ENCODE measurements at places on chromosomes 1 and 21.
A peak's percentile ranks its signal among the peaks of the same experiment; 100 is the strongest.

DNA sequence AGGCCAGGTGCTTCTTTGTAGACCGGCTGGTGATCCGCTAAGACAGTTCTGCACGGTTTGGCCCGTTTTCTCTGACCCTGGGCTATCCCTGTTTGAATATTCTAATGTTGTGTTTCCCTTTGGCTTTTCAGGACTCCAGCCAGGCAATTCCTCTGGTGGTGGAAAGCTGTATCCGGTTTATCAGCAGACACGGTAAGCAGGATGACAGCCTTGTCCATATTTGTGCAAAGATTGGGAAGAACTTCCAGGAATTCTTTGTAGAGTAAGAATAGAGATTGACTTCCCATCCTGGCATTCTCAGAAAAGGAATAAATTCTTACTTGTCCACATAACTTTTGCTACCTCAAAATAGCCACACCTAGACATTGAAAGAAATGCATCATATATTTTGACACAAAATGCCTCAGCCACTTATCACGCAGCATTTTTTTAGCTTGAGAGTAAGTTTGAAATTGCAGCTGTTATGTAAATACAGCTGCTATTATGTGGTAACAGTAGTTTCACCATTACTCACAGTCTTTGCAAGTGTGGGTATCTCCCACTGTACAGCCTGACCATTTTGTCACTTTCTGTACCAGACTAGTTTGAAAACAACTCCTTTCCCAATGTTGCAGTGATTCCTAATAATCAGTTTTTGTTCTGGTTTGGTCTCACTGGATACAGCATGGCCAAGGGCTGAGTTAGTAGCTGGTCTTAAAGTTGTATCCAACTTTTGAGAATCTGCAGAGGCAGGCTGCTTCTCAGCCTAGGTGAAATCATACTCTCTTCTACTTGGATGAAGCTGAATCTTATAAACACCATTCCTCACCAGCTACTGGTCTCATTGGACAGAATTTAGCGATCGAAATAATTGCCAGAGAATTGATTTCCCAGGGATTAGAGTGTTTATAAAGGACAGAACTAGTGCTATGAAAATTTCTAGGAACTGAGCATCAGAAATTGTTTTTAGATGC, 40.0 kb upstream of the IKBKE start:
- no peak for DNase-seq

DNA sequence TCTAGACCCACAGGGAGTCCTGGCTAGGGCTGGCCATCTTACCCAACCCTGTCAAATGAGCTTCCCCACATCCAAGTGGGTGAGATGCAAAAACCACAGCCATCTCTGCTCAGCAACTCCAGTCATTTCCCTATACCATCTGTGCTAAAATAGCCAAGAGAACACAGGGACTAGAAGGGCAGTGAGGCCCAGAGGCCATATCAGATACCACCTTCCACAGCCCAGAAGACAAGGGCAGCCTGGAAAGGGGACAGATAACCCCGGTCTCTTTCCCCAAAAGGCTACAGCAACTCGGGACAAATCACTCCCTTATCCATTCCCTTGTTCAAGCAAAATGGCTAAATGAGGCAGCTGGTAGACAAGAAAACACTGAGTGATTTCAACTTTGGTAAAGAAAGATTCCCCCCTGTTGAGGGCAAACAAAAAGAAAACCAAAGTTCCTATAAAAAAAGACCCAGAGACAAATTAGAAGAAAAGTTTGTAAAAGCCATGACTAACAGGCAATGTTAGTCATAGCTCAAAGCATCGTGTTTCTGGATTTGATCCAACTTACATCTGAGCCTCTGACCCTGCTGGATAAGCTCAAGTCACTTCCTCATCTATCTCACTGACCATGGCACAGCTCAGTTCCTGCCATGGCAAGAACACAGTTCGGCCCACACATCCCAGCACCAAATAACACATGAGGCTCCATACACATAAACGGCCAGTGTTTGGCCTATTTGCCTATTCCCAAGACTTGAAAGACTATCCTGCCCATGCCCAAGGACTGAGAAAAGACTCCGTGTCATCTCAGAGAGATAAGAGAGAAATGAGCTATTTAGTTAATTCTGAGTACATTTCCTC, 3.1 kb downstream of the LAMB3 start:
- DNase-seq = no peak

- DNase-seq = peak; percentile 9
Observed at GRCh38 chr1:244730153-244730933, 77.4 kb downstream of the DESI2 start.

GRCh38 chr1:73604739-73605138, 593.2 kb downstream of the LRRIQ3 start:
- DNase-seq = no peak

GRCh38 chr21:37367703-37368540, 1.3 kb downstream of the DYRK1A start:
- DNase-seq = peak; percentile 55

DNA sequence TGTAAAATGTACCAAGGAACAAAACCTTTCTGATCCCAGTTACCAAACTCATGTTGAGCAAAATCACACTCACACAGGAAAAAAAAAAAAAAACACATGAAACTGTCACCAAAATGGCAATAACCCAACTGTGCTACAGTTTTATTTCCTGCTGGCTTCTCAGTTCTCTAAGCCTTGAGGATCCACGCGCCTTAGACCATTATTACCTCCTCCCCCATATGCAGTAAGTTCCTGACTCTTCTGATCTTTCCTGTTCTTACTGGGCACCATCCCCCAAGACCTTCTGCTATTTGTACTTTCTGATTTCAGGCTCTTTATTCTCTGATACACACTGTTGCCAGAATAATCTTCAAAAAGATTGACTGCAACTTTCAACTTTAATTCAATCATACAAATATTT, 79.6 kb downstream of the SLC45A1 start:
- no peak for DNase-seq

DNA sequence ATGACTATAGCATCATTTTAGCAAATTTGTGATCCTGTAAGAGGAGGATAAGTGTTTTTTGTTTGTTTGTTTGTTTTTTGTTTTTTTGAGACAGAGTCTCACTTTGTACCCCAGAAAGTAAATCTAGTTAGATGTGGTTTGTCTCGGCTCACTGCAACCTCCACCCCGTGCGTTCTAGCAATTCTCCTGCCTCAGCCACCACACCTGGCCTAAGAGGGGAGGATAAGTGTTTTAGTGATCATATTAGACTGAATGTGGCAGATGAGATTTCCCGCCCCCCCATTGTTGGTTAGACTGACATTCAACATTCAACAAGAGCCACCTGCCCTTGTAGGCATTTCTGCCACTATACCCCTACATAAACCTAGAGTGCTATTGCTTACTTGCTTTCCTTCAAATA, 98.5 kb downstream of the OSBPL9 start:
- no peak for DNase-seq

- no peak for DNase-seq
Observed at GRCh38 chr1:176515310-176515709, 52.3 kb downstream of the PAPPA2 start.

- no peak for DNase-seq
Observed at GRCh38 chr1:221751226-221751887, 9.5 kb upstream of the DUSP10 start.

- DNase-seq = no peak
Observed at GRCh38 chr21:46117586-46118315, 19.8 kb downstream of the COL6A2 start.

DNA sequence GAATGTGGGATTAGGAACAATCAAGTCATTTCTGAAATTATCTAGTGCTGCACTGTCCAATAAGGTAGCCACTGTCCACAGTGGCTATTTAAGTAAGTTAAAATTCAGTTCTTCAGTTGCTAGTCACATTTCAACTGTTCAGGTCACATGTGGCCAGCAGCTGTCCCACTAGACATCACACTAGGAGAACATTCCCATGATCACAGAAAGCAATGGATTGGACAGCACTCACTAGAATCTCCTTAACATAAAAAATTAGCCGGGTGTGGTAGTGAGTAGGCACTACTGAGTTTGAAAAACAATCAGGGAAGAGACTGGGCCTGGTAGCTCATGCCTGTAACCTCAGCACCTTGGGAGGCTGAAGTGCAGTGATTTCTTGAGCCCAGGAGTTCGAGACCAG, 33.6 kb downstream of the NUP133 start:
- DNase-seq = no peak

DNA sequence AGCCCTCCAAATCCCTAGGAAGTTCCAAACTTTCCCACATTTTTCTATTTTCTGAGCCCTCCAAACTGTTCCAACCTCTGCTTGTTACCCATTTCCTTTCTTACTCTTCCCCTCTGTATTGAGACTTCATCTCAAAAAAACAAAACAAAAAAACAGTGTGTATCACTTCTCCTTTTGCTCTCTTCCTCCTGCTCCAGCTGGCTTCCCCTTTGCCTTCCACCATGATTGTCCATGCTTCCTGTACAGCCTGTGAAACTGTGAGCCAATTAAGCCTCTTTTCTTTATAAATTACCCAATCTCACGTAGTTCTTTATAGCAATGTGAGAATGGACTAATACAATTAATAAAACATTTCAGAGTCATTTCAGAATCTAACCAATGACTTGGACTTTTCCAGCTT, 69.6 kb upstream of the KRTAP19-8 start:
- no peak for DNase-seq

GRCh38 chr1:26858160-26858559, 4.8 kb upstream of the SFN start:
- DNase-seq = no peak

- no peak for DNase-seq
Observed at GRCh38 chr1:65728504-65728903, 64.2 kb upstream of the PDE4B start.

GRCh38 chr1:232675260-232675659, 45.3 kb upstream of the SIPA1L2 start:
- DNase-seq = no peak

DNA sequence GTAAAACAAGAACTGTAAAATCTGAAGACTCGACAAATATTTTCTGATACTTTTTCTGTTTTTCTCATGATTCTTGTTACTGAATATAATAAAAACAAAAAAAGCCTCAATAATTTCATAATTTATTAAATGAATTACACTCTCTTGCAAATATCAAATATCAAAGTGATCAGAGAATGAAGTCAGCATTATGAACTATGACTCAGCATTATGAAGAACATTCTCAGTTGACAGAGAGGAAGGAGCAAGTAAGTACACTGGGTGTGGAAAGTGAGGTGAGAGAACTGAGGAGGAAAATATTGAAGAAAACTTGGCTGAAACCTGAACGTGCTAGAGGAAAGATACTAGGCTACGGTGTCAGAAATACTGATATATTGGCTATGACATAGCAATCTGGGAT, 529.5 kb downstream of the KCNT2 start:
- DNase-seq = no peak

- no peak for DNase-seq
Observed at GRCh38 chr21:34989337-34990151, 59.6 kb downstream of the RUNX1 start.

DNA sequence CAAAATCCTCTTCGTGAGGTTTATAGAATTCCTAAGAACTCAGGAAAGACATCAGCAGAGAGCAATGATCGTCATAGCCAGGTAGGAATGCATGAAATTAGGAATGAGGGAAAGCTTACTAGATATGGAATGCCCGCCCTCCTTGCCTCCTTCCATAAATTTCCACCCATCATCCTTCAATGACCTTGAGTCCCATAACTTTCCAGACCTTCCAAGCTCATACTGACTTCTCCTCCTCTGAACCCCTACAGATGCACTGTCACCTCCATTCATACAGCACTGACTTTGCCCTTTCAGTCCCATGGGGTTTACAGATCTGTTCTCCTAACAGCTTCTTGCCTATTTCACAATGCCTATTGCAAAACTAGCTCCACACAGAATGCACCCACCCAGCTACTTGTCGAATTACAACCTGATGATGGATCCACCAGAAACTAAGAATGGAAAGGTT, 23.8 kb upstream of the PPP1R15B start:
- DNase-seq = no peak

GRCh38 chr1:3676581-3677470, 24.5 kb downstream of the TP73 start:
- DNase-seq = no peak

GRCh38 chr1:64933296-64934070, 32.9 kb downstream of the JAK1 start:
- DNase-seq = no peak

DNA sequence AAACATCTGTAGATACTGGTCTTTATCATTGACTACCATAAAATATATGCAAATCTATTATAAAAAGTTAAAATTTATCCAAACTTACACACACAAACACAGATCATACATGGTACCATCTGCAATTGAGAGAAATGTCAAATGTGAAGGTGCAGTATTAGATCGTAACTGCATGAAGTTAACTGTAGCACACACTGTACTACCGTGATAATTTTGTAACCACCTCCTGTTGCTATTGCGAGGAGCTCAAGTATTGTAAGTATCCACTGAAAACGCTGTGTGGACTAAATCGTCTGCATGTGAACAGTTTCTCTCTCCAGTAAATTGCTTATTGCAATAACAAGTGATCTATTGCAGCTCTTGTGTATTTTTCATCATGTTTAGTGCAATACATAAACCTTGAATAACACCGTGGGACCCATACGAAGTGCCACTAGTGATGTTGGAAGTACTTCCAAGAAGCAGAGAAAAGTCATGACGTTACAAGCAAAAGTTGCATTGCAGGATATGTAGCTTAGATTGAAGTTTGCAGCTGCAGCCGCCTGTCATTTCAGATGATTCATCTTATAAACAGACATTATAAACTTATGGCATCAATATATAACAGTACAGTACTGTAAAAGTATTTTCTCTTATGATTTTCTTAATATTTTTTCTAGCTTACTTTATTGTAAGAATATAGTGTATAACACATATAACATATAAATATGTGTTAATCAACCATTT, 172.9 kb downstream of the SDCCAG8 start:
- no peak for DNase-seq

DNA sequence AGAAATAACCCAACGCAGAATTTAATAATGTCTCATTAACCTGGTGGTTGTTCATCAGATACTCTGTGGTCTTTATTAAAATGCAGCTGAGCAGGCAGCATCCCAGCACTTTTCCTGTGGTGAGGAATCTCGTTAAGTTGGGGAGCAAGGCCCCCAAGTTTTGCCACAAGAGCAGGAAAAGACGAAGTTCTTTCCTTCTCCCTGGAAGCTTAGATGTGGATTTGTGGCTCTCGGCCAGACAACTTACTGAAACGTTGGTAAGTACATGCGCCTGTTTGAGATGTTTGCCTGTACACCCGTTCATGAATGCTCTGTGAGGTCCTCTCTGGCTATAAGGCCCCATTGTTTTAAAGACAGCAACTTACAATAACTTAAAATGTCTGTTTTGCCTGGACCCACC, 34.3 kb upstream of the PDE9A start:
- no peak for DNase-seq

- DNase-seq = no peak
Observed at GRCh38 chr1:151867765-151868411, 14.4 kb upstream of the THEM5 start.

GRCh38 chr21:35833991-35834390, 226.3 kb downstream of the SETD4 start:
- no peak for DNase-seq

- DNase-seq = no peak
Observed at GRCh38 chr1:91507328-91507727, 6.7 kb downstream of the CDC7 start.

All from CD4-positive, alpha-beta T cell treated with Interleukin-21 for 1 hour (primary cell).